ENCODE measurements at places on chromosomes 3 and 15.

DNA sequence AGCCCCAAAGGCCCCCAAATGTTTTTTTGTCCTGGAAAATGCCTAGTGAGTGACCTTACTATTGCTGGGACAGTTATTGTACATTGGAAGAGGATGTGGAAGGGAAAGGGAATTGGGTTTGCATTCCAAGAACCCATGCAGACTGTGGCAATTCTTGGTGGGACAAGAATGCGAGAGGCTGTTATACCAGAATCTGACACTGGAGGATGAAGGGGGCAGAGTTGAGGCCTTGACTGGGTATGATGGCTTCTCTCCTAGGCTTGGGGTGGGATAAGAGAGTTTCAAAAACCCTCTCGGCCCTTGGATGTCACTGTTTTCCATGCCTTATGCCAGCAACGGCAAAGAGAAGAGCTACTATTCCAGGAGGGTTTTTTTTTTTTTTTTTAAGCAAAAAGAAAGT, 25.3 kb downstream of the IL16 start:
- DNase-seq = no peak

DNA sequence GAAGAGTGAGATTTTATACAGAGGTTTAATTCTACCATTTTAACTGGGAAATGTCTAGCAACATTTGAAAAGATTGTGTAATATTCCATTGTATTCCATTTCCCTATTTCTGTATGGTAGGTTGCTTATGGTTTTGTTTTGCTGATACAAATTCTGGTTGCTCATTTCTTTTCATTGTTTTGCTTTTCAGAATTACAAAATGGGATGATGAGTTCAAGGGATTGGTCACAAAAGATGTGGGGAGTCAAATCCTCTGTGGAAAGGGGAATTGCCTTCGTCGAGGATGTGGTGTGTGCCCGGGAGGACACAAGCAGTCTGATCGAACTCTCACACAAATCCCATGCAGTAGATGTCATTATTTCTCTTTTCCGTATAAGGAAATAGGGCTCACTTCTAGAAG, 18.3 kb downstream of the SLCO3A1 start:
- no peak for DNase-seq

- no peak for DNase-seq
Observed at GRCh38 chr3:170740726-170741591, 129.0 kb downstream of the RPL22L1 start.

DNA sequence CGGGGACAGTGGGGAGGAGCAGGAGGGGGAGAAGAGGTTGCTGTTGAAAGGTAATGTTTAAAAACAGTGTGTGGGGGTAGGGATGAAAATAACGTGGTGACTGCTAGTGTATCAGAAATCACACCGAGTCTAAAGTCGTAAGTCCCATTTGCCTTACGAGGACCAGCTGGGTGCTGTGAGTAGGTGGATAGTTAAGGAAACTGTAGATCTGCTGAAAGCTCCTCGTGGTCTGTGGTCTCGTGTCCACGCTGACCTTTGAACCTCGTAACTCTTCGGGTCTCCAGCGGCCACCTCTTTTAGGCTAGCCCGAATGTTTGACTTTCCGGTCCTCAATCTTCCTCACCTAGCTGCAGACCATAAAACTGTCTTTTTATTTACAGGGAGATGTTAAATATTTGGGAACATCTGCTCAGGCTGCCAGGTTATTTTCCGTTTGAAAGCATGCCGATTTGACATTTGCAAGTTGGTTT, 29.3 kb upstream of the ST3GAL6 start:
- no peak for DNase-seq

GRCh38 chr3:31614162-31614921, 81.6 kb downstream of the STT3B start:
- no peak for DNase-seq

- no peak for DNase-seq
Observed at GRCh38 chr3:13017361-13018042, 55.7 kb downstream of the IQSEC1 start.

- DNase-seq = no peak
Observed at GRCh38 chr3:123511726-123512125, 62.8 kb upstream of the ADCY5 start.

DNA sequence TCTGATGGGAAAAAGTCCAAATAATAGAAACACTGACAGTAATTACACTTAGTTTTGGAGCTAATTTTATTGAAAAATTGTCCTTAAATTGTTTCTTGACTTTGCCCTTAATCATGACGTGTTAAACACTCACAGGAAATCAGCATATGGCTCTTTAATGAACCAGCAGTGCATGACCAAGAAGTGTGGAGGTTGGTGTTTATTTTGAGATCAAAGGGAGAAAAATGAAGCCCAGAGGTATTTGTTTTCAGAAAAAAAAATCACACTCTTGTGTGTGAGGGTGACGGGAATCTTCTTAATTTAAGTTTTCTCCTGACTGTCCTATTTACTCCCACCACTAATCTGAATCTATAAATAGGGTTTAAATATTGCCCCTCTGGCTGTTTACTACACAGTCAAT, 28.8 kb upstream of the SYNM start:
- DNase-seq = no peak

DNA sequence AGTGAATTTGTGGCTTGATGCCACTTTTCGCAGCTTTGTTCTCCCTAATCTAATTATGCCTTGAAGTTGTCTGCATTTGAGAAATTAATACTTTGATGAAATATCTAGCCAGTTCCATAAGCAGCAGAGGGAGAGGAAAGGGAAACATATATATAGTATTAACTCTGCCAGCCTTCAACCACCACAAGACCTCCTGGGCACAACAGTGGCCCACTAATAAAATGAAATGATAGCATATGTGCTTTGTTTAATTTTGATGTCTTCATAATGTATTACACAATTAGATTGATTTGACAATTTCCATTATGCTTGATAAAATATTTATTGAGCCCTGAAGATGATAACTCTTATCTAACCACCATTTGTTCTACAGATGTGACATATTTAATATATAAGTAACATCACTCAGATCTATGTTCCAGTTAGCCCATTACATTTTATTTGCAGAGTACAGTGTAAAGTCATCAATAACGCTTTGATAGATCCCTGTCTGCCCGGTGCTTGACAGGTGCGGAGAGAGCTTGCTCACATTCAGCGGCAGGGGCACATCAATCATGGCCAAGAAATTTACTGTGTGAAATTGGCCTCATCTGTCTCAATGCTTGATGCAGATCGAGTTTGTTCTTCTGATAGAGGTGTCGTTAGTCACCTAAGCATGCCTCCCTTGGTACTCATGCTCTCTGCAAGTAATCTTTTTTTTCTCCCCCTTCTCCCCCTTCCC, 187.4 kb downstream of the MECOM start:
- no peak for DNase-seq

- DNase-seq = no peak
Observed at GRCh38 chr3:64327100-64327804, 102.0 kb upstream of the PRICKLE2 start.

DNA sequence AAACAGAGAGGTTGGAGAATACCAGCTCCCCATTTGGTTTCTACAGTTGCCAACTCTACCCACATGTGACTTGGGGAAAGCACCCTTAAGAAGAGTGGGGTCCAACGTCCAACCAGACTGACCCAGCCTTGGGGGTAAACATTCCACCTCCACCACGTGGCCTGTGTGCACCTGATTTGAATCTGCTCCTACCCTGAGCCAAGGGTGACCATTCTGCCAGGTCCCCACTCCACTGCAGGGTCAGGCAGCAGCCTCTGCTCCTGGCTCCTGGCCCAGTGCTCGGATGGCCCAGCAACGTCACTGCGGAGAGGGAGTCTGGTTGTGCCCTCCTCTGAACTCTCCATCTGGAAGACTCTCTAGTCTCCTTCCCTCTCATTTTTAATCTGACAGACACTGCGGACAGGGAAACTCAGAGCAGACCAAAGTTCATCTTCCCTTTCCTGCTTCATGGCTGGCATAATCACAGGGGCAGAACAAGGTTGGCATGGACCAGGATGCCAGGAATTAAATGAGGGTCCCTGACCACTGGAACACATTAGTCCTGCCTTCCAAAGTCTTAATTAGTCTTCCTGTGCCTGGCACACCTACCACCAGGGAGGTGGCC, 29.4 kb downstream of the FHIT start:
- DNase-seq = no peak

DNA sequence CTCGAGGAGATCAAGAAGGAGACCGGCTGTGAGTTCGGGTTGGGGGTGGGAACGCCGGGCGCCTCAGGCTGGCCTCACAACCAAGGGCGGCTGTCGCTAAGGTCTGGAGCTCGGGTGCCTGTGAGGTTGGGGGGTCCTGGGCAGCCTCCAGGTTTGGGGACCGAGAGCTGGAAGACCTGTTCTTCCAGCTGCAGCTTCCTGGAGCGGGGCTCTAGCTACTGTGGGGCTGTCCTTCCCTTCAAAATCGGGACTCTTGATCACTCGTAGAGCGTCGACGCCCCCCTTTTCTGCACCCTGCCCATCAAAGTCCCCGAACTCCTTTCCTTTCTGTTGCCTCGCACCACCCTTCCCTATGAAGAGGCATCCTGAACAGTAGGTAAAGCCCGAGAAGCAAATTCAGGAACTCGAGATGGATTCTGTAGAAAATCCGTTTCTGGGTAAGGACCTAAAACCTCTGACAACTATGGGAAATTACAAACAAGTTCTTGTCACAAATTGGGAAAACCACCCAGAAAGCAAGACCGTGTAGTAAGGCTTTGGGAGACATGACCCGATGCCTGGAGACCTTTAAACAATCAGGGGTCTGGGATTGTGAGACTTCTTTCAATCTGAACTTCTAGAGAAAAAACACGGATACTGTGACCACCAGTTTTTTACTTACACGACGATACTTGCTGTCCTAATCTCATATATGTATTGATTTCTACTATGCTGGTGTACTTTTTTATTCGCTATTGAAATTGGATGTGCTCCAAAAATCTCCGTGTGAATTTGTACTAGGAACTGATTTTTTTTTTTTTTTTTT, 556 bp downstream of the CHP1 start:
- peak; percentile 54 for DNase-seq

- DNase-seq = peak; percentile 10
Observed at GRCh38 chr3:162719684-162720341, 1223.2 kb downstream of the OTOL1 start.

DNA sequence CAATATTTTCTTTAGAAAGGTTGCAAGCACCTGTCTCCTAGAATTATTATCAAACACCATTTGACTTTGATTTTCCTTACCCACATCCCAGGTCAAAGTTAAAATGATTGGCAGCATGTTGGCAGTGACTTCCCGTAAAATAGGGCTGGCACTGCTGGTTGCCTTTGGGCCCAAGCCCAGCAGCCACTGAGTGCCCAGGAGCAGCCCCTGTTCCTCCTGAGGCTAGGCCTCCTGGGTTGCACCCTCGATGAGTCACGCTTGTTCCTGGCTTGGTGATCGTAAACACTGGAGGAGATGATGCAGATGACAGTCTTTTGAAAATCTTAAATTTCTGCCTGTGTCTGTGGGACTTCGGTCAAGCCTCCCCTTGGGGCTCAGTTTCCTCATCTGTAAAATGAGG, 290.0 kb downstream of the TLE3 start:
- DNase-seq = no peak

- DNase-seq = no peak
Observed at GRCh38 chr3:106261915-106262683, 393.3 kb upstream of the CBLB start.

DNA sequence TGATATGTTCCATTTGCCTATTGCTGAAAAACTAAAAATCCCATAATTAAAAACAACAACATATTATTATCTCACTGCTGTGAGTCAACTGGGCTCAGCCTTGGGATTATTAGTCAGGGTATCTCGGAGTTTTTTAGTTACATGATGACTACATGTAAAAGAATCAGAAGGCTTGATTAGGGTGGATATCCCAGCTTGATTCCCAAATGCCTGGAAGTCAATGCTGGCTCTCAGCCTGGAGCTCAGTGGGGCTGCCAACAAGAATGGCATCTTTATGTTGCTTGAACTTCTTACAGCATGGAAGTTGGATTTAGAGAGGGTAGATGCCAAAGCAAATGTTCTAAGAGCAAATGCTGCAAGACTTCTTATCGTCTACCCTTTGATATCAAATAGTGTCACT, 278.5 kb downstream of the PLOD2 start:
- no peak for DNase-seq

DNA sequence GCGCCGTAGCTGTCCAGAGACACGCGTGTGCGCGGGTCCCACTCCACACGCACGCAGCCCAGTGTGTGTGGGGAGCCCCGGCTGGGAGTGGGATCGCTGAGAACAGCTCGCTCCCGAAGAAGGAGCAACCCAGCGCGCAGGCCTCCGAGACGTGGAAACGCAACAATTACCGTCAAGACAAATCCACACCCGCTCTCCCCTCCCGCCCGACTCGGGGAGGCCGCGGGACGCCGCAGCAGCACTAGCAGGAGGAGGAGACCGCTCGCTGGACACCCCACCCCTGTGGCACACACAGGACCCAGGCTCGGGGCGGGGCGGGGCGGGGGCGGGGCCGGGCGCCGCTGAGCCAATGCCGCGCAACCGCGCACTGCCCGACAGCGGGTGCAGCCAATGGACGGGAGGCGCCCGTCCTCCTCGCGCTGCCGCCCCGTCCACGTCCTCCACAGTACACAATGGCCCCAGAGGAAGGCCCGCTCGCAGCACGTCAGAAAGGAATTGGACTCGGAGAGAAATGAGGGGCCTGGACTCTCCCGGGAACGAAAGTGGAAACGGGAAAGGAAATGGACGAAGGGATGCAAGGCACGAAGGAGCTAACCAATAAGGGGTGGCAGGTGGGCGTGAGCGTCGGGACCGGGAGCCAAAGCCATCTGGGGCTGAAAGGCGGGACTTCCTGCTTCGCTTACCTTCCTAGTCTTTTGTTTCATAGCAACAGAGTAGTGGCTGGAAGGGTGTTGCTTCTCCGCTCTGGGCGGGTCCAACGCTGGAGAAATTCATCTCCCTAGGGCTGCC, at the start of gene CBLB:
CBLB (minus strand) TSS at position 271 of the 789 bp plus-strand sequence. CDS start 1,435 bp downstream, outside the sequence.
- peak; percentile 97 for DNase-seq

DNA sequence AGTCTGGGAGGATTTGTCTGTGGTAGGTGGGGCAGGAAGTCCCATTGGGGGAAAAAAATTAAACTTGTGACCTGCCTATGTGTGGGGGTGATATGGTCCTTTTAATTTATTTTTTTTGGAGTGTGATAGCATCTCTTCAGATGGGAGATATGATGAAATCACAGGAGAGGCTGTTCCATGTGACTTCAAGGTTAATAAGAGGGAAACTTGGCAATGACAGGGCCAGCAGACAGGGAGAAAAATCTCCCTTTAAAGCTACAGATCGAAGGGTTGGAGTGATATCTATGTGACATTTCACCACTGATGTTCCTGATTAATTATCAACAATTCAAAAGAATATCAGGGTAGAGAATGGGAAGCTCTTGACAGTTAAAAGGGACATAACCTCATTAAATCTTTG, 886.9 kb downstream of the TUSC7 start:
- DNase-seq = no peak

DNA sequence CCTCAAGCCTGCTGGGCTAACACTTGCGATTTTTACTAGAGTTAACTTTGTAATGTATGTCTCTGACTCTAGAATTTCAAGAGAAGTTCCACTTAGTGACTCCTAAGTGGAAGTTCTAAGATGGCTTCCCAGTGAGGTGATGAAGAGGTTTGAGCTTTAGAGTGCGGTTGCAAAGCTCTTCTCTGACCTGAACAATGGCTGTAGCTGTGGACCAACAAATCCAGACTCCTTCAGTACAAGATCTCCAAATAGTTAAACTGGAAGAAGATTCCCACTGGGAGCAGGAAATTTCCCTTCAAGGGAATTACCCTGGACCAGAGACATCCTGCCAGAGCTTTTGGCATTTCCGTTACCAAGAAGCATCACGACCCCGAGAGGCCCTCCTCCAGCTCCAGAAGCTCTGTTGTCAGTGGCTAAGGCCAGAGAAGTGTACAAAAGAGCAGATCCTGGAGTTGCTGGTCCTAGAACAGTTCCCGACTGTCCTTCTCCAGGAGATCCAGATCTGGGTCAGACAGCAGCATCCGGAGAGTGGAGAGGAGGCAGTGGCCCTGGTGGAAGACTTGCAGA, 22.3 kb downstream of the WDR73 start:
- DNase-seq = no peak

GRCh38 chr15:42172475-42172874, 16.0 kb upstream of the PLA2G4F start:
- no peak for DNase-seq

All from NCI-H2081 (cell line).